ENCODE measurements at places on chromosomes 16 and 17.

GRCh38 chr17:75694536-75694935 lies 26.7 kb upstream of the ITGB4 start:
- peaks cover 85% of the 10 kb centered on the region for H3K4me1 ChIP-seq
- no peaks in the 10 kb centered on the region for H3K36me3 ChIP-seq
- peak overlapping the region; percentile 15 for H3K4me3 ChIP-seq
- H3K27ac ChIP-seq: peak overlapping the region; percentile 85
- no peaks in the 10 kb centered on the region for H3K27me3 ChIP-seq

DNA sequence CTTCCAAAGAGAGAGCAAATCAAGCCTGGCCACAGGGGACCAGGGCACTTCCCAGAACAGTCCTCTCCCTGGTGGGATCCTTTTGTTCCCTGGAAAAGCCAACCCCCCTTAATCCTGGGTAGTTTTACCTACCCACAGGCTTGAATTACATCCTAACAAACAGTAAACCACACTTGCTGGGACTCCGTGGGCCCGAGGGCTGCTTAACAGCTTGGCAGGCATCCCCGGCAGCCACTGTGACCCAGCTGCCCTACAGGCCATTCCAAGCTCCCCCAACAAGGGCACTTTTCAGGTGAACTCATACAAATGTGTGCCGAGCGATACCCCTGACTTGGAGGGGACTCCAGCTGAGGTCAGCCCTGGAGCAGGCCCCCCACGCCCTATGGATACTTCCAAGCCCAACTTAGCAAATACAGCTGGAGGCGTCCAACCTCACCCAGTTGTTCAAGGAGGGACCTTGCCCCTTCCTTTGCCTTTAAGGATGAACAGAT lies 26.4 kb downstream of the ADCY9 start:
- H3K27me3 ChIP-seq: no peaks in the 10 kb centered on the region
- DNase-seq: no peak
- H3K4me3 ChIP-seq: no peak overlapping the region
- no peak overlapping the region for H3K27ac ChIP-seq
- no peaks in the 10 kb centered on the region for H3K36me3 ChIP-seq

- no peaks in the 10 kb centered on the region for H3K4me1 ChIP-seq
- no peaks in the 10 kb centered on the region for H3K27me3 ChIP-seq
- no peaks in the 10 kb centered on the region for H3K36me3 ChIP-seq
- no peak overlapping the region for H3K4me3 ChIP-seq
- no peak overlapping the region for H3K27ac ChIP-seq
Measured at GRCh38 chr17:74147056-74147835, 56.2 kb upstream of the RPL38 start.

- H3K27me3 ChIP-seq: no peaks in the 10 kb centered on the region
- DNase-seq: no peak
- H3K36me3 ChIP-seq: no peaks in the 10 kb centered on the region
- no peak overlapping the region for H3K27ac ChIP-seq
Measured at GRCh38 chr16:6335072-6335471, 997.6 kb upstream of the RBFOX1 start.
